A549 treated with dexamethasone at 1 μM for 4 hours (cell line): ENCODE measurements at places on chromosomes 6 and 20. TPM values are rescaled to one million over a fixed set of nuclear protein-coding genes. Genes with fewer than 3 reads are reported as not detected.

TGM3 gene
- total RNA-seq, result 0.05 to 0.12 TPM (median 0.07 TPM) in 3 of 5 replicates, not detected in the others

PACRG gene
- 0.32 TPM in 1 of 5 replicates, not detected in the others for total RNA-seq

FAM210B gene
- total RNA-seq, result 9.8 to 13.1 TPM (median 11.7 TPM) in 5 replicates

SIGLEC1 gene
- total RNA-seq, result 0.01 to 0.04 TPM (median 0.02 TPM) in 5 replicates

ISM1 gene
- 0.16 to 0.24 TPM (median 0.18 TPM) in 5 replicates for total RNA-seq

SAMD10 gene
- not detected in 5 replicates for total RNA-seq

PI16 gene
- total RNA-seq, result not detected in 5 replicates

DYNLT1 gene
- total RNA-seq, result 90.5 to 139 TPM (median 95.9 TPM) in 5 replicates
